Renal cortical epithelial cell (primary cell): ENCODE measurements at places on chromosomes 7 and 10.

DNA sequence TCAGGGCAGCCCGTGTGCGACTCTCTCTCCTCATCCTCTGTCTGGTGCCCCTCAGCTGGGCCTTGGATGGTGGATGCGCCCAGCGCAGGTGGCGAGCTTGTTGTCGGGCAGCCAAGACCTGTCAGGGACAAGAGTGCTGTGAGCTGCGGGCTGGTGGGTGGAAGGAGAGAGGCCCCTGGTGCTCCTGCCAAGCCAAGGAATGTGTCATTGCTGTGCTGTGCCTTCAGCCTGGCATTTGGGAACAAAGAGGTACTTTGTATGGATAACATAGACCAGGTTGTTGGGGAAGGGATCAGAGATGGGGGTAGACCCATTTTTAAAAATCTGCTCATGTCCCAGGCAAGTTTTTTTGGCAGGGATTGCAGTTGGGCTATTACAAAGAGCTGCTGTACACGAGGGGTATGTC, 120.9 kb downstream of the PKD1L1 start:
- no peak for DNase-seq

DNA sequence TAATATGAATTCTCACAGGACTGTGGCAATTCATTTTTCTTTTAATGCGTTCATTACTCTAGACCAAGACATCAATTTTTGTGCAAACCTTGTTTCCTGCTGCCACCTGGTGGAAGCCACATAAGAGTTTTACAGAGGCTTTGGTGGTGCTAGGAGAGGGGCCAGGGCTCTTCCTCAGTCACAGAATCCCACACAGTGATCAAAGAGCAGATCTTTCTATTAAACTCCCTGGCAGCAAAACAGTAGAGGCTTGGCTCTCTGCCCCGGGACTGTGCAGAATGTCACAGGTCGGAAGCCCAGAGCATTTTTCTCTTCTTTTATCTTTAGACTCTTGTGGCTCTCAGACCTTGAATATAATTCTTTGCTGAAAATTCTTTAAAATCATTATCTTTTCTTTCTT, 506.4 kb upstream of the C7orf33 start:
- peak; percentile 7 for DNase-seq

DNA sequence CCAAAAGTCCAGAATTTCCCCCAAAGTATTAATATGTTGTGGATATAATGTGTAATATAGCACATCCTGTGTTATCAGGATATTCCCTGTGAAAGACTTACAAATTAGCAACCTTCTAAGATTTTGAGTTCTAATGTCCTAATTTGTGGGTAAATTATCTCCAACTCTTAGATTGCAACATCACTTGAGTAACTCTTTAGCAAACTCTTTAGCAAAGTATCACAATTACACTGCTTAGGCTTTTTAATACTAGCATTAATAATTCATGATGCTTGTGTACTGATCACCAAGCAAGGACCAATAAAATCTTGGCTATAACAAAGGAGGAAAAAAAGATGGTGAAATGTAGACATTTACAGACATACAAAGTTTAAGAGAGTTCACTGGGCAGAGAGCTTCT, 27.7 kb downstream of the HIP1 start:
- DNase-seq, result peak; percentile 50

DNA sequence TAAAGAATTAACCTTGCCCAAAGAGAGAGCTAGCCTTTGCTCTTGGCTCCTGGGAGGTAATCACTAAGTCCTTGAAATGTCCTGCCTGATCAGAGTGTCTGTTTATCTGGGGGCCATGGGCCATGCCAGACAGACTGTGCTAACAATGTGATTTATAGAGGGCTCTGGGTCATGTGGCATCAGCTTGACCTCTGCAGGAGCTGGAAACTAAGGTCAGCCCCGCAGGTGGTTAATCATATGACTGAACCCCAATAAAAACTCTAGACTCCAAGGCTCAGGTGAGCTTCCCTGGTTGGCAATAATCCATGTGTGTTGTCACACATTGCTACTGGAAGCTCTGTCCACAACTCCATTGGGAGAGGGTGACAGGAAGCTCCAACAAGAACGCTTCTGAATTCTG, 47.5 kb downstream of the NDUFB2 start:
- DNase-seq, result no peak

DNA sequence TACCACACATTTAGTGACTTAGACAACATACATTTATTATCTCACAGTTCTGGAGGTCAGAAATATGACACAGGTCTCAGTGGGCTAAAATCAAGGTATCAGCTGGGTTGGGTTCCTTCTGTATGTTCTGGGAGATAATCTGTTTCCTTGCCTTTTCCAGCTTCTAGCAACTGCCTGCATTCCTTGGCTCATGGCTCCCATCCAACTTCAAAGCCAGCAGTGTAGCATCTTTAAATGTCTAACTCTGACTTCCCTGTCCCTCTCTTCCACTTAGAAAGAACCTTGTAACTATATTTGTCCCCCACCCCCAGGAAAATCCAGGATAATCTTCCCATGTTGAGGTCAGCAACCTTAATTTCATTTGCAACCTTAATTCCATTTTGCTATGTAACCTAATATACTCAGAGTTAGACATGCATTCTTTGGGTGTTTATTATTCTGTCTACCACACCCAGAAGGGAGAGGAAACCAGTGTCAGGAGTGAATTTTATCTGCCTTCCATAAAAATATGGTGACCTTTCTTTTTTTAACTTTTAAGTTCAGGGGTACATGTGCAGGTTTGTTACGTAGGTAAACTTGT, 57.3 kb upstream of the SMIM30 start:
- no peak for DNase-seq

DNA sequence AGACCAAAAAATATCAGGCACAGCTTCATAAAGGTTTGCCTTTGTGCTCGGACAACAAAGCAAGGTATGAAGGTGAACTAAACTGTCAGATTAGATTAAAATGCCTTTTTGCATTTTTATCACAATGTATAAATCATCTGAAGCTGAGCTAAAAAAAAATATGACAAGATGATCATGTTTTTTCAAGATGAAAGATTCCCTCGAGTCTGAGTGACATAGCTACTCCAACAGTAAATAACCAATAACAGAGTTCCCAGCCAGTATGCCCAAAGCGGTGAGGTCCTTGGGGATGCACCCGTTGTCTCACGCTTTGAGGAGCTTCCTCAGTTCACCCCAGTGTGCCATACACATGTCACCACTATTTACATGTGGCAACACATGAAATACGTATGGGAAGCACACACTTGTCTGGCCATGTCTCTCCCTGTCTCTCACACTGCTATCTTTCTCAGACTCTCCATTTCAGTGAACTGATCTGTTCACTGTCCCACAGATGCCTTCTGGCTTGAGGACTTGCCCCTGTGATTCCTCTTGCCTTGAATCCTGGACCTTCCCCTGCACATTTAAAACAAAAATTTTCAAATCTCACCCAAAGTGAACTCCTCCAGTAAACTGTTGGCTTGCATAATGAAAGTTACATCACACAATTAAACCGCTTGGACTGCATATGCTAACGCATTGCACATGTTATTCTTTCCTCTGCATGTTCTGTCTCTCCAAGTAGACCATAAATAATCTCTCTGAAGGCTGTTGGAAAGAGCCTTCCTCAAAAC, 2.6 kb upstream of the PIK3CG start:
- DNase-seq, result no peak

GRCh38 chr10:25257646-25258045, 82.8 kb downstream of the GPR158 start:
- no peak for DNase-seq

DNA sequence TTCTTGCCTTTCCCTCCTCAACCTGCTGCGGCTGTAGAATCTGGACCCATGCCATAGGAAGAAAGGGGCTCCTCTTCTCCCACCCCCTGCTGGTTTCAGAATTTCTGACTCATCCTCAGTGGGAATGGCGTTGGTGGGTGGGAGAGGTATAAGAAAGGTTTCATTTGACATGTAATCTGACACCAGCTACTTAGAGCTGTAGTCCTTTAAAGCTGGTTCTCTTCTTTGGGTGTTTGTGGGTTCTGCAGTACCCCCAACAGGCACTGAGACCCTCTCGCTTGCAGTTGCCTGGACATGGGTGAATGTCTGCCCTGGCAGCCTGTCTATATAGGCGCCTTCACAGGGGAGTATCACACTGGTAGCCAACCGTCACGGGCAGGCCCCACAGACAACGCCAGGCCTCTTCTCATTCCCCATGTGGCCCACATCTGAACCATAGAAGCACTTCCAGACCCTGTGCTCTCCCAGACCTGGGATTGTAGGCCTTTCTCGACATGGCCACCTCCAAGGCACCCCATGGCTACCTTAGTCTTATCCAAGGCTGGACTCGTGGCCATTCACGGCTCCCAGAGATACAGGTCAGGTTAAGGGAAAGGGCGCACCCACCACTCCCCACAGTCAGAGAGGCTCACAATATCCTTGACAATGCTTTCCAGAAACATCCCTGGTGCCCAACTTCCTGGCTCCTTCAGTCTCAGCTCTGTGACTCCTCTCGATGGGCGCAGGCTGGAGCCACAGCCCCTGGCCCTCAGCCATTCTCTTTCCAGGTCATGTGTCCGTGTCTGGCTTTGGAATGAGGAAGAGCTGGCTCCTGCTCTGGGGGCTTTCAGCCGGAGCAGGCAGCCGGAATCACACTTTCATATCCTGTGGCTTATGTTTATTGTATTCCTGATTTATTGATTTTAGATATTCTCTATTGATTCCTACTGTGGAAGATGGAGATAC, 17.5 kb downstream of the ZNF862 start:
- DNase-seq, result peak; percentile 70

GRCh38 chr7:128381161-128381821, 19.8 kb upstream of the PRRT4 start:
- no peak for DNase-seq

GRCh38 chr10:119416855-119417254, 125.7 kb downstream of the RGS10 start:
- peak; percentile 35 for DNase-seq

DNA sequence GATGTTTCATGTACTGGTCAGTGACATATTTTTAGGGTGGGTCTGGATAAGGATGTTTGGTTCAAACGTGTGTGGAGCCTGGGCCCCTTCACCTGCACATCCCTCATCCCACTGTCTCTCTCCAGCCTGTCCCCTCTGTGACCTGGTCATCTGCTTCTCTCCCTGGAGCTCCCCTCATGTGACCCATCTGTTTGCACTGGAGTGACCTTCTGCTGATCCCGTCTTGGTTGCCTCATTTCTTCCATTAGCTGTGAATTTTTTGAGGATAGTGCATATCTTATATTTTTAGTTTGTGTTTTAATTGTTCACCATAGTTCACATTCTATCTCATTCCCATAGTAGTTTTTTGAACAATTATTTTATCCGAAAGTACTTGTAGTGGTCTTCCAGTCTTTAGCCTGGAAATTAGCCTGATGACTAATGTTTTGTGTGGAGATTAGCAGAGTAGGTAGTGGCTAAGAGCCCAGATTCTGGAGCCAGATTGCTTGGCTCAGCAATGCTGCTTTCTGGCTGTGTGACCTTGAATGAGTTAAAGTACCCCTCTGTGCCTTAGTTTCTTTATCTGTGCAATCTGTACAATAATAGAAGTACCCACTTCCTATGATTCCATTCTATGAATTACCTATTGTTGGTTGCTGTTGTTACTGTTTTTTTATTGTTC, 224.5 kb downstream of the LRMDA start:
- peak; percentile 49 for DNase-seq

GRCh38 chr10:99779335-99779734, 3.1 kb upstream of the ABCC2 start:
- peak; percentile 45 for DNase-seq

DNA sequence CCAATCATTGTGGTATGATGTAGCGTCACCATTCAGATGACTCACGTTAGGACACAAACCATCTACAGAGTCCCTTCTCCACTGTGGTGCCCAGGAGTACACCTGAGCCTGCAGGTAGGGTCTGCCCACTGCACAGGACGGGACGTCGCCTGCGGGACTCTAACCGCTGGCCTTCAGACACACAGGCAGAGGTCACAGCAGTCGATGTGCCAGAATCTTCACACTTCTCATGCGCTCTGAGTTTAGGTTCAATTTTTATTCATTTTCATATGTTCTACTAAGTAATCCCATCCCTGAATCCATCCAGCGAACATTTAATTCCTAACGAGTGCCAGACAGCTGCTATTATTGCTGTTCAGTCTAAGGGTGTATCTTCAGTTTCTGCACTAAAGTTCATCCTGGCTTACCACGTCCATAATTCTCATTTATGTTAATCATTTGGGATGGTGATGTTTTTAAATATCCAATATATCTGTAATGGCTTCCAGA, 73.3 kb downstream of the CXCL12 start:
- no peak for DNase-seq

- no peak for DNase-seq
Measured at GRCh38 chr7:129875745-129876411, 76.9 kb downstream of the UBE2H start.

- DNase-seq, result no peak
Measured at GRCh38 chr7:101669307-101669706, 40.2 kb upstream of the MYL10 start.

- no peak for DNase-seq
Measured at GRCh38 chr10:116713846-116714245, 28.5 kb downstream of the HSPA12A start.

- no peak for DNase-seq
Measured at GRCh38 chr7:94324380-94325121, 70.1 kb upstream of the COL1A2 start.

- no peak for DNase-seq
Measured at GRCh38 chr7:87596696-87597095, 4.0 kb downstream of the ABCB1 start.

GRCh38 chr7:157271315-157271990, 65.4 kb upstream of the DNAJB6 start:
- DNase-seq, result peak; percentile 22

DNA sequence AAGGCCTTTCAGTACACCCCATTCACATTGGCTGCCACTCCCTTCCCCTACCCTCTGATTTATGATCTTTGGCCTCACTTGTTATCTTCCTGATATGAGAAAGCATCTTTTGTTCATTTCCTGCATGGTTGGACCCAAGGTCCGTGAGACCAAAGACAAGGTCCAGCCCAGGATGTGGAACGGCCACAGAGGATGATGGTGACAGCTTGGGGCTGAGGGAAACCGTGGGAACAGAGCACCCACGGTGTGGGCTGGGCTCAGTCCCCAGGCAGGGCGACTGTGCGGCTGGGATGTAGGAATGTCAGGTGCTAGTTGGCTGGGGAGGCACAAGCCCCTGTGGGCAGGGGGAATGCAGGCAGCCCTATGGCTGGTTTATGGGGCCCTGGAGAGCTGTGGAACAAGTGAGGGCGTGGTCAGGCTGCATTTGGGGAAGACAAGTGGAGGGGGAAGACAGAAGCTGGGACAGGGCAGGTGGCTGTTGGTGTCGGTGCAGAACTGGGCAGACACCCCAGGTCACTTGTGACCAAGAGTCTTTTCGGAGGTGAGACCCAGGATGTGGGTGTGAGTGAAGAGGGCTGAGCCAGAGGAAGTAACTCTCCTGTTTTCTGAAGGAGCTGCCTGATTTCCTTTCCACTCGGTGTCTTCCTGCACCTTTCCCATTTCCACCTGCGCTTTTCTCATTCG, 51.7 kb upstream of the IGFBP3 start:
- DNase-seq, result no peak
